ENCODE measurements at places on chromosomes 3 and 15.

GRCh38 chr15:100163961-100164360 lies 177.8 kb downstream of the ADAMTS17 start:
- no peak for DNase-seq

DNA sequence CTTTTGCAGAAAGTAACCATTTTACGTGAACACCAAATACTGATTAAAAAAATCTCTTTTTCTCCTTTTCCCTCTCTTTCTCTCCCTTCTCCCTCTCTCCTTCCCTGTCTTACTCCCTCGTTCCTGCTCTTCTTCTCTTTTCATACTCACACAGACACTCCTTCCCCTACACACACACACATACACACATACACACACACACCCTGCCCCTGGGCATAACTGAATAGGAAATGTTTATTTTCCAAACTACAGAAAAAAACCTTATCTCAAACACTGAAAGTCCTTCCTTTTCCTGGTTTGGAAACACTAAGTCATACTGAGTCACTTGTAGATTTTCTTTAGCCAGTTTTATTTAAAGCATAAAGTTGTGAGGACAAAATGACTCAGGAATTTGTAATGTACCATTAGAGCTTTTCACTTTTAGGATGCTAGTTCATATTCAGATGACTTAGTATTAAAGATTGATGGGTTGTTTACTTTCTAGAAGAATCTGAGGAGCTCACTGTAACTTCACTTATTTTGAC lies 62.4 kb downstream of the MBNL1 start:
- peak; percentile 54 for DNase-seq

- no peak for DNase-seq
Observed at GRCh38 chr3:2311022-2311421, 212.4 kb downstream of the CNTN4 start.

DNA sequence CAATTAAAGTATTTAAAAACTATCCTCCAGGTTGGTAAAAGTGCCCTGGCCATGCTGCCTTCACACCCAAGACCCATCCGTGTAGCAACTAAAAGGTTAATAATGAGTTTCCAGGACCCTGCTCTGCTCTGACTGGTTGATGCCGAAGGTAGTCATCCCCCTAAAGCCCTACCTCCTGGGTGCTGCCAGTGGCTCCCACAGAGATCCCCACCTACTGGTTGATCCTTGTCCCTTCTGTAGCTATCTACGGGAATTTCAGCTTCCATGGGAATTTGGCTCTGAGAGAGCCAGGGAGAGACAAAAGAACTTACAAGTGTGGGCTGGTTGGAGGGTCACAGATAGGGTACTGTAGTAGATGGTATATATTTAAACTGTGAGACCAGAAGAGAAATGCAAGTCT lies 110.6 kb upstream of the NANOGP8 start:
- DNase-seq = no peak

- DNase-seq = no peak
Observed at GRCh38 chr15:36373550-36373949, 205.9 kb upstream of the CDIN1 start.

- DNase-seq = no peak
Observed at GRCh38 chr3:157953565-157953964, 152.7 kb downstream of the SHOX2 start.

DNA sequence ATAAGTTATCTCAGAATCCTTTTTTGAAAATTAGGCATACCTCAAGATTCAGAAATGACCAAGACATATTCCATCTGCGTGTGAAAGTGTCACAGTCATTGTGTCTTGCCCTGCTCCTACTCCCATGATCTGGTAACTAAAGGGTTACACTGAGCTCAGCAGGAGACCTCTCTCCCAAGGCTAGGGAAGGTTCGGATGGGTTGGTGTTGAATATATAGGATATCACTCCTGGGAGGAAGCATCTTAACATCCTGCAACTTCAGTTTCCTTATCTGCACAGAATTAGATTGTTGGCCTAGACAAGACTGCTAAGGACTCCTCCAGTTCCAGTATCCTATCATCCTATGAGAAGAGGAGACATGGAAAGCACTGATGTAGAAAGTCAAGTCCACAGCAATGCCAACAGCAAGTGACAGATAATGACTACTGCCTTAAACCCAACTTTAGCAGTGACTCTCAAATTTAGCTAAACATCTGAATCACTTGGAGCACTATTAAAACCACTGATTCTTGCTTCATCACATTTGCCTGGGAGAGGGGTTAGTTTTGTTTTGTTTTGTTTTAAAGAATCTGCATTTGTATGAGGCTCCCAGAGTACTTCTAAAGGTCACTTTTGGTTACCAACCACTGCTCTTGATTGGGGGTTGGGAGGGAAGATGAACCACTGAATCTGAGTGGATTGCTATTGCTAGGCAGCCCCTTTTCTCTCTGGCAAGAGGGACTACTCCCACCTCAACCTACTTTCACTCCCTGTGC lies 9.7 kb downstream of the ADAMTS9 start:
- DNase-seq = no peak

DNA sequence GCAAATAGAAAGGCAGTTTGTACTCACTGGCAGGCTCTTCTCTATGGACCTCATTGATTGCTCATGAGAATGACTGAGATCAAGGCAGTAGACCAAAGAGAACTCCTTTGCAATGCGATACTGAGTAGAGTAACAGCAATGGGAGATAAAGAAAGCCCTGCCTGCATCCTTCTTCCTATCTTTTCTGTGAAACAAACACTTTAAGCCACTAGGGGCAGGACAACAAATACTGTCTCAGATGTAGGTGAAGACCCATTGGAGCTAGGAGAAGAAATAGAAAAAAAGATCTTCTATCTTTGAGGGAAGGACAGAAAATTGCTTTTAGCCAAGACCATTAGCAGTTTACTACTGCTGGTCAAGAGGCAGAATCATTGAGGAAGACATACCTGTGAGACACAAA lies 117.6 kb upstream of the IGSF10 start:
- peak; percentile 20 for DNase-seq

- DNase-seq = peak; percentile 51
Observed at GRCh38 chr15:76310475-76311099, 682 bp downstream of the ETFA start.

DNA sequence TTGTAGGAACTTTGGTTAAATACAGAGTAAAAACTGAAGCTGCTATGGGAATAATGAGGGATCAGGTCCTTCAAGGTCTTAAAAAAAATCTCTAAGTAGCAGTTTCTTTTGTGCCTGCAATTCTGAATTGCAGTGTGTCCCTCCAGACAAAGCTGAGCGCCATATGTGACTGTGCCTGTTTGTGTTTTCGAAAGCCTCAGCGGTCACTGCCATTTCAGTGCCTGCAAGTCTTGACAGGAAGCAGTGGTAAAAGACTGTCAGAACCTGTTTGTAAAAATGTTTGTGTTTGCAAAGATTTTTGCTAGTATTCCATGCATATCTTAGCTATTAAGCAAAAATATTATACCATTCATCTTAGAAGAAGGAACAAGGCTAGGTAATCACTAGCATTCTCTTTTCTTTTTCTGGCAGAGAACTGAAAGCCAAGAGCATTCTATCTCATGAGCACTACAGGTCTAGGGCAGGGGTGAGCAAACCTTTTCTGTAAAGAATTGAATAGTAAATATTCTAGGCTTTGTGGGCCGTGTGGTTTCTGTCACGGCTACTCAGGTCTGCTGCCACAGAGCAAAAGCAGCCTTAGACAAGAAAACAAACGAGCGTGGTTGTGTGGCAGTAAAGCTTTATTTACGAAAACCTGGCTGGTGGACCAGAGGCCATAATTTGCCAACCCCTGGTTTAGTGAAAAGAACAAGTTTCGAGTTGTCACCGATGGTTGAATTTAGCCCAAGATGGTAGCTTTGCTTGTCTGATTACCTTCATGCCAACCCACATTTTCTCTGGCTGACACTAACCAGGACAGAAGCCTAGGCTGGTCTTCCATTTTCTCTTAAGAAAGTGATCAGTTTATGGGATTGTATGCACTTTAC lies 134.4 kb downstream of the CACNA1D start:
- DNase-seq = no peak

- no peak for DNase-seq
Observed at GRCh38 chr15:98778960-98779359, 130.6 kb downstream of the IGF1R start.

DNA sequence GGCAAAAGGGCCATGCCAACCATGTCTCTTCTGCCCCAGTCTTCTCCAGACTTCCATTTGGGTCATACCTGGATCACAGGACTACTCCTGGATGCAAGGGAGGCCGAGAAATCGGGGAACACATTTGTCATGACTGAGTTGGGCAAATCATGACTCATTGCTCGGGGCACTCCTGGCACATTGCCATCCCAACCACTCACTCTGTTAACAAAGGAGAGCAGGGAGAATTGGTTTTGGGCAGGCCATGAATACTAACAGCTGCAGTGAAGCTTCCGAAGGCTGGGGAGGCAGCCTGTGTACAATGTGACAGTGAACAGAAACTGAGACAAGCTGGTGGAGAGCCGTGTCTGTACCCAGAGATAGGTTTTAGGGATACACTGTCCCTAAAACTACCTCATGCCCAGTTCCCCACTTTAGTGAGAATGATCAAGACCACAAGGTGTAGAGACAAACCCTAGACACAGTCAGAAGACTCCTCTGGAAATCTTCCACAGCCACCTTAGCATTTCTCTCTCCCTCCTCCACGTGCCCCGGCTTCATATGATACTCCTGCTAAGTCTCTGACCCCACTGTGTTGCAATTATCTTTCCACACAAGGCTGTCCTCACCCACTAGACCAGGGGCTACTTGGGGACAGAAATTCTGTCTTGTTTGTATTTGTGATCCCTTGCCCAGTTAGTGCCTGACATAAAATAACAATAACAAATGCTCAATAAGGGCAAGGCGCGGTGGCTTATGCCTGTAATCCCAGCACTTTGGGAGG lies 10.5 kb upstream of the BUB1B start:
- DNase-seq = peak; percentile 70

DNA sequence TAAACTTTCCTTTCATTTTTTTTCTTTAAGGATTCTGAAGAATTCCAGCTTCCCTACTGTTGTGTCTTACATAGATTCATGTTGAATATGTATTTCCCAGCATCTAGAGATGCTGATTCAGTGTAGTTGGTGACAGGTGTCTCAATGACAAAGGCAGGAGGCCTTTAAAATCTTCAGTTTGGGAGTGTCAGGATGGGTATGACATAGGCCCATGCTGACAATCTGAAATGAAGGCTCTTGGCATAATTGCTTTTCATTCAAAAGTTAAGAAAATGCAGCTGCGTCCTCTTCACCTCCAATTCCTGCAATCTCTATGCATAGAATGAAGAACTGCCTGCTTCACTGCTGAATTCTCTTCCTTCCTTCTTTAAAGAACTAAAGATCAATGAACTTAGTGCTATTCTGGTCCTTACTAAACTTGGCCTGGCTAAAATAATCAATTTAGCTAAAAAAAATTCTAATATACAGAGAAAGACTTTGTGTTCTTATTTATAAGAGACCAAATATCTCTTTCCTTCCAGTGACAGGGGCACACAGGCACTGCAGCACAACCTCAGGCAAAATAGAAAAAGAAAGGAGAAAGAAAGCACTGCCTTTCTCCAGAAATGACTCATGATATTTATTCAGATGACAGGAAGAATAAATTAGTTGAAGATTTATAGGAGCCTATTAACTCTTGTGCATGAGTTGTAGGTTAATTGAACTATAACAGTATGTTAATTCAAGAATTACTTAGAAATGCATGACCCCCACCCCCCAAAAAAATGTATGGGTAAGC lies 152.6 kb upstream of the GBE1 start:
- DNase-seq = no peak

GRCh38 chr3:32797776-32798175 lies 20.0 kb upstream of the TRIM71 start:
- DNase-seq = no peak

DNA sequence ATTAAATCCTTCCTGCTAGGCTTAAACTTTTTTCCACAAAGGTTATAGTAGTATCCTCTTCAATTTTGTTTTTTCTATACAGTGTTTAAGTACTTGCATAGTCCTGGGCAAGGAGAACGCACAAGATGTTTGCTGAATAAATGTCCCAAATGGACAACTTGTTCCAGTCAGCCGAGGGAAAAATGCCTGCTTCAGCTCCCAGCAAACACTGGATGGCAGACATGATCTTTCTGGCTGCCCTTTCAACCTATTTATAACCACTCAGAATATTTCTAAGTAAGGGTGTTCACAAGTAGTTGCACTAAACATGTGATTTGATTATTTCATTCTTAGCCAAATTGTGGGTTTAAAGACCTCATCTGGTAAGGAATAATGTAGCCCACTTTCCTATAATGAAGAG lies 29.8 kb downstream of the GNB4 start:
- DNase-seq = peak; percentile 13

GRCh38 chr3:175608356-175608755 lies 749.2 kb downstream of the NAALADL2 start:
- no peak for DNase-seq

DNA sequence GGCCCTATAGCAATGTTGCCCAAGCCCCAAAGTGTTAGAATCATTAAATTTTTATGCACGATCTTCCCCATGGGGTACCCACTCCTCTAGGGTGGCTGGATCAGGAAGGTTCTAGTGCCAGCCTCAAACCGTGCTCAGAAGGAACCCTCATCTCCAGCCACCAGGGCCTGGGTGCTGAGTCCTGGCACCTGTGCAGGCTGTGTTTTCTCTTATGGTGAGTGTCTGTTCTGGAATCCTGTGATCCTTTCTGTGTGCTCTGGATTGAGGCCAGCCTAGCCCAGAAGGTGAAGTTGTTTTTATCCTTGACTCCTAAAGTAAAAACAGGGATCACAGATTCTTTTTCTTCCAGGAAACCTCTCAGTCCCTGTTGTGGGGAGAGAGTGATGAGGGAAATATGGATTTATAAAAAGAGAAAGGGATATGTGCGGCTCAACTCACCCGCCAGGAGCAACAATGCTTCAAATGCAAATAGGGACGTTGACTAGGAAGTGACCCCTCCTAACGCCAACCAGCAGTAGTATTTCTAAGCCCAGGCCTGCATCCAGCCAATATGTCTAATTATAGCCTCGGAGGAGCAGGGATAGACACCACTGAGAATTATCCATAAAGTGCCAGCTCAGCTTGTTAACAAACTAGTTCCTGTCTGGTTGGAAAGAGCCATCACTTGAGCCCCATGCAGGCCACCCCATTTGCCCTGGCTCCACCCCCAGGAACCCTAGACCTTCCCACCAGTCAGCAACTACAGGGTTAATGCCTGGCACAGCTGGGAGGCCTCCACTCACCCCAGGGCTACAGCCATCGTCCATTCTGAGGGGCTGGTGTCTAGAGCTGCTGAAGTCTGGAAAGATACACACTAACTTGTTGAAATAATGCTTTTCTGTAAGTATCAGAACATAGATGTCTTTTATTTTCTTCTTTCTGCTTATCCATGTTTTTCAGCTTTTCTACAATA lies 513.5 kb upstream of the PROK2 start:
- DNase-seq = no peak

DNA sequence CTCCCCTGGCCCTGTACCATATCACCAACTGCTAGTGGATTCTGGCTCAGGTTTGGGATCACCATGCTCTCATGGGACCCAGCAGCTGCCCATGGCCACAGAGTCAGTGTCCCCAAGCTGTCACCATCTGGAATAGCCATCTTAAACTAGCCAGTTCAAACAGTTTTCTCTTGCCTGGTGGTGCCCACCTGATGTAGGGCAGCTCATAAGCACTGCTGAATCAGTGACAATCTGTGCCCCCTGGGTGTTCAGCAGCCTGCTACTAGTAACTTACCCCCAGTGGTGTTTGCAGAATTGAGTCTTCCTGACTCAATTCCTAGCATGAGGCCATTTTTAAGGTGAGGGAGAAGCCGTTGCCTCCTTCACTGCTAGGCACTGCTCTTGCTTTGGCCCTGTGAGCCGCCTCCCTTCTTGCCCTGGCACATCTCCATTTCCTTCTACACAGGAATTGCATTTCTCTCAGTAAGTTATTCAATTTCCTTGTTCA lies 7.9 kb downstream of the RPSA start:
- peak; percentile 37 for DNase-seq

- DNase-seq = no peak
Observed at GRCh38 chr3:11195721-11196332, 41.5 kb downstream of the HRH1 start.

Data from hematopoietic multipotent progenitor cell treated with erythropoietin and hydrocortisone succinate and interleukin-3 and kit ligand, for 8 days (in vitro differentiated cells).